ENCODE measurements at places on chromosomes 3 and 15.

- no peak for DNase-seq
These were observed 838.3 kb upstream of the ROBO1 start for GRCh38 chr3:80606073-80606472.

GRCh38 chr3:114626751-114627150, 332.9 kb downstream of the TIGIT start:
- DNase-seq: no peak

GRCh38 chr3:71191031-71191482, 392.5 kb downstream of the FOXP1 start:
- no peak for DNase-seq

DNA sequence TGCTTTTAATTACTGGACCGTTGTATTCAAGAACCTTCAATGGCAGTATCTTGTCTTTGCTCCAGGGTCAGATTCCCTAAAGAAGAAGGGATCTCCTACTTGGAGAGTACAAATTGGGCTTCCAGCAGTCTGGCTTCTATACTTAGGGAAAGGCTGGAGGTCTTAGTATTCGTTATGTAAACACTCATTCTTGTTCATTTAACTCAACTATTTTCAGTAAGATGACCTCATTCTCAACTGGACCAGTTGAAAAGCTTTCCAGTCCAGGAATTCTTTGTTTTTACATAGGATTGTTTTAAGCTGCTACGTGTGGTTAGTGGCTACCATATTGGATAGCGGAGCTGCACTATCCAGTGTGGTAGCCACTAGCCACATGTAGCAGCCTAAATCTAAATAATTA, 4.6 kb downstream of the SENP5 start:
- DNase-seq: no peak

DNA sequence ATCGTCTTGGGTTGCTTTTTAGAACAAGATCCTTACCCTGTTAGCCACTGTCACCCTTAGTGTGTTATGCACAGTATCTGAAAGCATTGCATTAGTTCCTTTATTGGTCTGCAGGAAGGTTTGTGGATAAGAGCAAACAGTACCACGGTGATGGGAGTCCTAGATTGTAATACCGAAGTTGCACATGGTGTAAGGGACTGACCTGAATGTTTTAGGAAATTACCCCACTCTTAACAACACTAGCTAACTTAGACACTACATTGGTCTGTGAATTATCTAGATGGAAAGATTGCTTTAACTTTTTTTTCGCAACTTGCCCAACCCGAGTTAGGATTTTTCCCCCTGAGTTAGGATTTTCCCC, 1.3 kb downstream of the STT3B start:
- no peak for DNase-seq

DNA sequence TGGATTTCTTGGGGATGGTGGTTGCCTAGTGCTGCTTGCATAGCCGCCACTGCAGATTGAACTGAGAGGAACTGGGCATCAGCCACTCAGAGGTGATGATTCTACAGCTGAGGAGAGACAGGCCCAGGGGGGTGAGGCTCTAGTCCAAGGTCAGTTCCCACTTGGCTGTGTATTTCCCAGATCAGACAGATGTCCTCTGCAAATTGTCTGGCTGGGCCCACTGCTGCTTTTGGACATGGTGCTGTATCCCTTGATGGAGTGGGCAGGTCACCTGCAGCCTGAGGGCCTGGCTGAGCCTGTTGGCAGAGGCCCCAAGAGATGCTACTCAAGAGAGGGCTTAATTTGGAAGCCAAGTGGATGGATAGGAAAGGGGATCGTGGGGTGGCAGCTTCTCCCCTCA, 124.5 kb upstream of the CTDSPL start:
- no peak for DNase-seq
